Thoracic aorta endothelial cell (primary cell): ENCODE measurements at places on chromosomes 5 and 9. TPM values are rescaled to one million over a fixed set of nuclear protein-coding genes. Genes with fewer than 3 reads are reported as not detected.

Gene LURAP1L
- 3.8 and 4.5 TPM in 2 replicates for total RNA-seq

Gene ELL2
- 36.7 and 43.5 TPM in 2 replicates for total RNA-seq

Gene GABRB2
- not detected in 2 replicates for total RNA-seq

Gene ZDHHC21
- total RNA-seq, result 54.0 and 61.3 TPM in 2 replicates

Gene LRRTM2
- total RNA-seq, result 0.13 and 0.43 TPM in 2 replicates

Gene KIF12
- 0.22 TPM in 1 of 2 replicates, not detected in the other for total RNA-seq

Gene RANBP3L
- not detected in 2 replicates for total RNA-seq

Gene TMEFF1
- 4.1 and 6.2 TPM in 2 replicates for total RNA-seq

Gene SAXO1
- total RNA-seq, result under 0.01 TPM in 1 of 2 replicates, not detected in the other

Gene PELO
- total RNA-seq, result 12.8 and 16.4 TPM in 2 replicates

Gene FNIP1
- 48.4 and 51.9 TPM in 2 replicates for total RNA-seq

Gene PCDHB5
- total RNA-seq, result 0.40 and 0.43 TPM in 2 replicates

Gene MCTP1
- 86.0 and 100 TPM in 2 replicates for total RNA-seq

Gene ZNF879
- total RNA-seq, result 3.6 and 6.0 TPM in 2 replicates

Gene CAVIN4
- 1.9 and 2.9 TPM in 2 replicates for total RNA-seq

Gene GPR151
- total RNA-seq, result not detected in 2 replicates

Gene GPR150
- total RNA-seq, result 0.27 and 0.29 TPM in 2 replicates

Gene ARSI
- not detected in 2 replicates for total RNA-seq

Gene AGXT2
- not detected in 2 replicates for total RNA-seq

Gene PRLR
- total RNA-seq, result not detected in 2 replicates

Gene SARDH
- 0.40 and 0.50 TPM in 2 replicates for total RNA-seq

Gene RNF183
- not detected in 2 replicates for total RNA-seq

Gene GAS1
- total RNA-seq, result 0.13 and 0.29 TPM in 2 replicates

Gene FYB1
- 0.07 and 0.13 TPM in 2 replicates for total RNA-seq

Gene FOXD4
- 0.14 and 0.27 TPM in 2 replicates for total RNA-seq

Gene RIMOC1
- total RNA-seq, result 27.4 and 37.3 TPM in 2 replicates

Gene SLC25A2
- 0.27 and 0.50 TPM in 2 replicates for total RNA-seq
